ENCODE measurements at places on chromosomes 16 and 17. TPM values are rescaled to one million over a fixed set of nuclear protein-coding genes. Genes with fewer than 3 reads are reported as not detected.

Gene HLF
- 4.4 TPM for total RNA-seq

Gene LRRC75A
- 6.1 TPM for total RNA-seq

Gene MTHFSD
- 5.7 TPM for total RNA-seq

Gene SETD1A
- total RNA-seq = 1.6 TPM

Gene KCTD19
- total RNA-seq = not detected

DNA sequence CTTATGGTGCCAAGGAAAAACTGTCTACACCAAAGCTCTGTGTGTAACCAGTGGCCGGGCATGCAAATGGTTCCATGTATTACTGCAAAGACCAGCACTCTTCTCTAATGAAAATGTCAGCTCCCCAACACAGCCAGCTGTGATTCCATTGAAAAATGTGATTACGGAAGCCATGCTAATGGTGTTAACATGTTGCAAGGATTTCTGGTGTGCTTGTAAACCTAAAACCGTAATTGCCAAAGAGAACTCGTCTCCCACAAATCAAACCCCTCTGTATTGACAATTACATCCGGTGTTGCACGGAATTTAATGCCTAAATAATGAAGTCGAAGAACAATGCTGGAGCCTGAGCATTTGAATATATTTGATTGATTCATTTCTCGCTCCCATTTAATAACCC lies 351.7 kb downstream of the NPIPA8 start:
- no peak for DNase-seq

- DNase-seq = no peak
These were observed 7.6 kb downstream of the TBX2 start for GRCh38 chr17:61406971-61407911.

GRCh38 chr16:8087146-8087545 lies 503.2 kb downstream of the TMEM114 start:
- DNase-seq = no peak

- DNase-seq = no peak
These were observed 345.6 kb downstream of the CPPED1 start for GRCh38 chr16:12458051-12458450.

DNA sequence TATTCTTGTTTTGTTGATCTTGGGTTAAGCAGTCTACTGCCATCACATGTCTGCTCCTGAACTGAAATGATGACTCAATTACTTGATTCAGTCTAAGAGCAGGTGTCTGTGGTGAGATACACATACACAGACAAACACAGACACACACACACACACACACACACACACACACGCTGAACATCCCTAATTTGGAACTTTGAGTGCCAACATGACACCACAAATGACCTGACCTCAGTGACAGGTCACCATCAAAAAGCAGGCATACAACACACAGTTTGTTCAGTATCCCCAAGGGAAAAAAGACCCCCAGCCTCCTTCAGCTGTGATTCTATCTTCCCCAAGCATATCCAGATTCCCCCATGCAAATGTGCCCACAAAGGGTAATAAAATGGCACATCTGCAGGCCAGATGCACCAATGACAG lies 130.1 kb upstream of the TMEM97 start:
- DNase-seq = no peak

- DNase-seq = no peak
These were observed 59.2 kb downstream of the PITPNC1 start for GRCh38 chr17:67436233-67436632.

DNA sequence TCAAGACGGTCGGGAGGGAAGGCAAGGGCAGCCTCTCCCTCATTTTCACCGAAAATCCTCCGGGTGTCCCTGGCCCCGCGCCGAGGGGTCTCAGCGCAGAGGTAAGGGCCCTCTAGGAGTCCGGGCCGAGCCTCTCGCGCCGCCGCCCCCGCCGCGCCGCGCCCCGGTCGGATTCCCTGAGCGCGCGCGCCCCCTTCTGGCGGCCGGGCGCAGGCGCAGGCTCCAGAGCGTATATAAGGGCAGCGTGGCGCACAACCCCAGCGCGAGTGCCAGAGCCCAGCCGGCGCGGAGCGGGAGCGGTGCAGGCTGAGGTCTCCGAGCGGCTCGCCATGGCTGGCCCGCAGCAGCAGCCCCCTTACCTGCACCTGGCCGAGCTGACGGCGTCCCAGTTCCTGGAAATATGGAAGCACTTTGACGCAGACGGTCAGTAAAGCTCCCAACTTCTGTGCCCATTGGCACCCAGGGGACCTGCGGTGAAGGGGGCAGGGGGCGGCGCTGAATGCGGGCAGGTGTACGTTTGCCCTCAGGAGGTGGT lies at the start of gene CALB2:
TSS of gene CALB2 (plus strand) at position 260 of the 535 bp plus-strand sequence. CDS start at position 330, 70 bp downstream.
- peak; percentile 42 for DNase-seq

GRCh38 chr16:70612931-70613330 lies 33.4 kb upstream of the IL34 start:
- no peak for DNase-seq

DNA sequence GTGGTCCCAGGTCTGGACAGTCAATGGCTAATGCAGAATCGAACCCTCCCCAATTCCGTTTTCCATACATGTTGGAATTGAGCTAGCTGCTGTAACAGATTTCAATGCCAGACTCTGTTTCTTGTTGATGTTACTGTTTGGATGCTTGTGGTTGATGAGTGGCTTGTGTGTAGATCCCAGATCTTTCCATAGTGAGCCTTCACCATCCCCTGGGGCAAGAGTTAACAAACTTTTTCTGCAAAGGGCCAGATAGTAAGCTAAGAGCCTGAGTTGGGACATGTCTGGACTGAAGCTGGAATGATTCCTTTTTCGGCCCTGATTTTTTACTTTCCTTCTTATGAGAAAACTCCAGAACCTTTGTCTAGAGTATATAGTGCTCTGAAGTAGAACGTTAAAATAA lies 296.3 kb downstream of the CPPED1 start:
- no peak for DNase-seq

- DNase-seq = peak; percentile 61
These were observed 13.8 kb downstream of the USP22 start for GRCh38 chr17:21029036-21029435.

- no peak for DNase-seq
These were observed 53.8 kb downstream of the PDPK1 start for GRCh38 chr16:2591476-2592240.

- no peak for DNase-seq
These were observed 98.6 kb downstream of the KPNA2 start for GRCh38 chr17:68134046-68134637.

DNA sequence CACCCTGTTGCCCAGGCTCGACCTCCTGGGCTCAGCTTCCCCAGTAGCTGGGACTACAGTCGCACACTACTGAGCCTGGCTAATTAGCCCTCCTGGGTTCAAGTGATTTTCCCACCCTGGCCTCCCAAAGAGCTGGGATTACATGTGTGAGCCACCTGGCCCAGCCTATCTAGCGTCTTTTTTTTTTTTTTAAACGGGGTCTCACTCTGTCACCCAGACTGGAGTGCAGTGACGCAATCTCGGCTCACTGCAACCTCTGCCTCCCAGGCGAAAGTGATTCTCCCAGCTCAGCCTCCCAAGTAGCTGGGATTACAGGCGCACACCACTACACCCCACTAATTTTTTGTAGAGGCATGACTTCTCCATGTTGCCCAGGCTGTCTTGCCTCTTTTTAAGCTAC lies 33.3 kb downstream of the GLG1 start:
- no peak for DNase-seq
